ENCODE measurements at places on chromosomes 3 and 15. TPM values are rescaled to one million over a fixed set of nuclear protein-coding genes. Genes with fewer than 3 reads are reported as not detected.

GRCh38 chr3:130761730-130762311, 15.2 kb upstream of the PIK3R4 start:
- H3K4me1 ChIP-seq: no peaks in the 10 kb centered on the region
- H3K27ac ChIP-seq: no peak overlapping the region
- no peaks in the 10 kb centered on the region for H3K27me3 ChIP-seq
- no peak for DNase-seq

DNA sequence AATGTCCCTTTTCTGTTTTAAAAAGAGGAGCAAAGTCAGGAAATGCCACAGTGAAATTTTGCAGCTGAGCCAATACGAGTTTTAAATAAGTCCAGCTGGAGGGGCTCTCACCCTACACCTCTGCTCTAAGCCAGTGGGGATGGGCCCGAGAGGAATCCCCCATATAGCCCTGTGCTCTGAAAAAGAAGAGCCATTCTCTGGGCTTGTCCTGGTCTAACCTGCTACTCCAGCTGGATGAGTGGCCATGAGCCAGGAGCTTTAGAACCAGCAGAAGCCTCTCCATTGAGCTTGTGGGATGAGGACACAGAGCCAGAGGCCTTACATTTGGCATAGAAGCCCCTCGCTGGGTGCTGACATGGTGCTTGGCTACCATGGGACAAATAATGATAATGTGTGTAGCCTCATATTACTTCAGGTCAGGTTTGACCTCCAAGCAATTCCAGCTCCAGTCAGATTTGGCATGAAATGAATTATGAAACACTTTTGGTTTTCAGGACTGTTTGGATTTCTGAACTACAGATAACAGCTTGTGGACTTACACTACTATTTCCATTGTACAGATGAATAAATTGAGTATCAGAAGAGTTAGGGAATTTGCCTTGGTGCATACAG, 172.4 kb downstream of the CHST2 start:
- no peak overlapping the region for H3K27ac ChIP-seq
- DNase-seq: no peak
- no peaks in the 10 kb centered on the region for H3K4me1 ChIP-seq
- H3K27me3 ChIP-seq: no peaks in the 10 kb centered on the region
- H3K4me3 ChIP-seq: no peak overlapping the region

DNA sequence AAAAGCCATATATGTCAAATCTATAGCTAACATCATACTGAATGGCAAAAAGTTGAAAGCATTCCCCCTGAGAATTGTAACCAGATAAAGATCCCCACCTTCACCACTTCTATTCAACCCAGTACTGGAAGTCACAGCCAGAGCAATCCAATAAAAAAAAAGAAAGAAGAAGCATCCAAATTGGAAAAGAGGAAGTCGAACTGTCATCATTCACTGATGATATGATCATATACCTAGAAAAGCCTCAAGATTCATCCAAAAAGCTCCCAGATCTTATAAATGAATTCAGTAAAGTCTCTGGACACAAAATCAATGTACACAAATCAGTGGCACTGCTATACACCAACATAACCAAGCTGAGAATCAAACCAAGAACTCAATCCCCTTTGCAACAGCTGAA, 97.4 kb downstream of the CBLB start:
- DNase-seq: no peak
- H3K36me3 ChIP-seq: no peaks in the 10 kb centered on the region
- no peaks in the 10 kb centered on the region for H3K4me1 ChIP-seq
- H3K27ac ChIP-seq: no peak overlapping the region

GRCh38 chr3:102059145-102059943, 210.0 kb downstream of the NFKBIZ start:
- no peaks in the 10 kb centered on the region for H3K4me1 ChIP-seq
- no peak overlapping the region for H3K27ac ChIP-seq
- H3K4me3 ChIP-seq: no peak overlapping the region
- no peak for DNase-seq
- no peaks in the 10 kb centered on the region for H3K27me3 ChIP-seq
- H3K36me3 ChIP-seq: no peaks in the 10 kb centered on the region

GRCh38 chr3:29065211-29065785, 215.6 kb upstream of the RBMS3 start:
- no peak overlapping the region for H3K27ac ChIP-seq
- H3K4me1 ChIP-seq: no peaks in the 10 kb centered on the region
- no peak for DNase-seq
- H3K27me3 ChIP-seq: no peaks in the 10 kb centered on the region

GRCh38 chr3:171377859-171378258, 82.3 kb downstream of the TNIK start:
- no peak overlapping the region for H3K27ac ChIP-seq

- H3K27ac ChIP-seq: no peak overlapping the region
- peak; percentile 75 for DNase-seq
- H3K4me3 ChIP-seq: no peak overlapping the region
Observed at GRCh38 chr3:141105828-141106628, 54.9 kb downstream of the SPSB4 start.

The ROBO2 gene
- total RNA-seq: 0.74 TPM

The EPHA6 gene
- 0.22 TPM for total RNA-seq

The IL17RB gene
- 18.6 TPM for total RNA-seq

The IL17RC gene
- total RNA-seq: 26.8 TPM

The CCR3 gene
- total RNA-seq: not detected
